ENCODE measurements at places on chromosomes 2 and 18. TPM values are rescaled to one million over a fixed set of nuclear protein-coding genes. Genes with fewer than 3 reads are reported as not detected.

CTLA4 gene
- 10.2 TPM for total RNA-seq

NETO1 gene
- total RNA-seq, result not detected

GRHL1 gene
- 0.76 TPM for total RNA-seq

ALKAL2 gene
- 0.22 TPM for total RNA-seq

RGPD4 gene
- 0.30 TPM for total RNA-seq

CRYBA2 gene
- total RNA-seq, result not detected

SF3B1 gene
- 525 TPM for total RNA-seq

DSG4 gene
- total RNA-seq, result not detected

IMMT gene
- total RNA-seq, result 34.3 TPM

OTOF gene
- total RNA-seq, result 0.47 TPM

NYAP2 gene
- total RNA-seq, result not detected

PLEKHB2 gene
- total RNA-seq, result 90.1 TPM

LAMA1 gene
- total RNA-seq, result not detected

ALPI gene
- total RNA-seq, result not detected

CD207 gene
- not detected for total RNA-seq

LCT gene
- total RNA-seq, result 0.06 TPM

SRD5A2 gene
- total RNA-seq, result not detected

FAM161A gene
- total RNA-seq, result 0.81 TPM

RAD51AP2 gene
- total RNA-seq, result not detected

EML6 gene
- 0.35 TPM for total RNA-seq

CYTIP gene
- 425 TPM for total RNA-seq

LOXL3 gene
- not detected for total RNA-seq
